Prostate gland (tissue), 2 donors: ENCODE measurements at places on chromosomes 1 and 21. TPM values are rescaled to one million over a fixed set of nuclear protein-coding genes. Genes with fewer than 3 reads are reported as not detected.
A peak's percentile ranks its signal among the peaks of the same experiment; 100 is the strongest.

- no peak for DNase-seq
These were observed 8.5 kb downstream of the KYAT3 start for GRCh38 chr1:88983791-88984559.

DNA sequence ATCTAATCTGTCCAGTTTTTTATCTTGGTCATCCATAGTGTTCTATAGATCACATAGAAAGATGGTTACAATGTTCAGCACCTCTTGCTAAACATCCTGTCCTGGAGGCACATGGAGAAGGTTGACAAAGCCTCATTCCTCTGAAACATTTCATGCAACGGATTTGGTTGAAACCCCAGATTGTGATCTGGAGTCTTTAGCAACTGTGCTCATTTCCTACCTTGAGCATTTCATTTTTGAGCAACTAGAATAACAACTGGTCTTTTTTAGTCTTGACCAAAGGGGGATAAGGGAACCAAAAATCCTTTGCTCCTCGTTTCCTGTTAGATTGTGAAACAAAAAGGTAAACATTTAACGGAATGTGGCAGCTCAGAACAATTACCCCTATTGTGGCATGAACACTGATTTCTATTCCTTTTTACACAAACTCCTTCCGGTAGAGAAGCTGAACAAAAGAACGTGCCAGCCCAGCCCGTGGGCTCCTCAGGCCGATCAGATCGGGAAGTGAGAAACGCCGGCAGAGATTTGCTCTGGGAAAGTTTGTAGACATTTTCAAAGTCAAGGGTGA lies 94.7 kb upstream of the ERRFI1 start:
- DNase-seq = peak; percentile 56

GRCh38 chr1:25197235-25197975 lies 34.9 kb downstream of the SYF2 start:
- DNase-seq = no peak

DNA sequence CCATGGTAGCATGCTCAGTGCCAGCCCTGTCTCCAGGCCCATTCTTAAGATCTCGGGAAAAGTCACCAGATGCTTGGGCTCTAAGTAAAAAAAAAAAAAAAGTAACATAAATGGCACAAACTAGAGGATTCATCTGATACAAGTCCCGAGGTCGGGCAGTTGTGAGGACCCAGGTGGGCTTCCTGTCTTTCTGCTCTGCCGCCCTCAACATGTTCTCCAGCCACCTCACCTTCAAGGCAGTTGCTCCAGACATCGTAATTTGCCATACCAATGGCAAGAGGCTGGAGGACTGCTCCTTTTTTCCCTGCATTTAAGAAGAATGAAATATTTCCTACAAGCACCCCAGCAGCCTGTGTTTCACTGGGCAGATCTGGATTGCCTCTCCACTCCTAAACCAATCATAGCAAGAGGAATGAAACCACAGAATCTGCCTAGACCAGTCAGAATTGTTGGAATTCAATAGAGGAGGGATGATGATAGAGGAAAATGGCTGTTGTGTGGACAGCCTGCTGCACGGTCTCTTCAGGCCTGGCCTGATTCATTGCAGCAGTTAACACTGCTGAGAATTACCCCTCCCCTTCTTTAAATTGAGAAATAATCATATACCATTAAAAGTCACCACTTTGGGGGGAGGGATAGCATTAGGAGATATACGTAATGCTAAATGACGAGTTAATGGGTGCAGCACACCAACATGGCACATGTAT lies 5.4 kb downstream of the HMGN2 start:
- no peak for DNase-seq

Gene FNBP1L
- 49.7 TPM for total RNA-seq

DNA sequence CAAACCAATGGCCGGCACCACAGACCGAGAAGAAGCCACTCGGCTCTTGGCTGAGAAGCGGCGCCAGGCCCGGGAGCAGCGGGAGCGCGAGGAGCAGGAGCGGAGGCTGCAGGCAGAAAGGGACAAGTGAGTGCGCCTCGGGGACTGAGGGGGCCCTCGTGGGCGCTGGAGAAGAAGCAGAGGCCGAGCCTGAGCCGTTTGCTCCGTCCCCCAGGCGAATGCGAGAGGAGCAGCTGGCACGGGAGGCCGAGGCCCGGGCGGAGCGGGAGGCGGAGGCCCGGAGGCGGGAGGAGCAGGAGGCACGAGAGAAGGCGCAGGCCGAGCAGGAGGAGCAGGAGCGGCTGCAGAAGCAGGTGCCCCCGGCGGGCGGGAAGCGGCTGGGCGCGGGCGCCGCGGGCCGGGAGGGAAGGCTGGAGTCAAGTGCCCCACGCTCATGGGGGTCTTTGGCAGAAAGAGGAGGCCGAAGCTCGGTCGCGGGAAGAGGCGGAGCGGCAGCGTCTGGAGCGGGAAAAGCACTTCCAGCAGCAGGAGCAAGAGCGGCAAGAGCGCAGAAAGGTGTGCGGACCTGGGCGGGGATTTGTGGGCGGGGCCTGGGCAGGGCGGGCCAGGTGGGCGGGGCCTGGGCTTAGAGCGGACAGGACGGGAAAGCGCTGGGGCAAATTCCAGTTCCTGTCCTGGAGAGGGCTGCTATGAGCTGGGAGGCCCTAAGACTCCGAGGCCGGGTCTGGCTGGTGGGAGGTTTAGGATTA lies 22.7 kb downstream of the MAP7D1 start:
- DNase-seq = peak; percentile 29

- no peak for DNase-seq
These were observed 117.1 kb upstream of the DUSP10 start for GRCh38 chr1:221858818-221859611.

Gene EPB41
- 54.4 TPM for total RNA-seq

Gene CDC7
- 0.68 TPM for total RNA-seq

- DNase-seq = no peak
These were observed 16.5 kb downstream of the CLDN19 start for GRCh38 chr1:42723511-42723910.

GRCh38 chr1:42524330-42524729 lies 61.2 kb downstream of the CCDC30 start:
- no peak for DNase-seq

GRCh38 chr1:220879076-220879508 lies at the start of gene HLX:
TSS of gene HLX (plus strand) at chr1:220879443. CDS start at chr1:220879858, 415 bp downstream.
- peak; percentile 39 for DNase-seq

- no peak for DNase-seq
These were observed 49.2 kb downstream of the TUT4 start for GRCh38 chr1:52503706-52504105.

DNA sequence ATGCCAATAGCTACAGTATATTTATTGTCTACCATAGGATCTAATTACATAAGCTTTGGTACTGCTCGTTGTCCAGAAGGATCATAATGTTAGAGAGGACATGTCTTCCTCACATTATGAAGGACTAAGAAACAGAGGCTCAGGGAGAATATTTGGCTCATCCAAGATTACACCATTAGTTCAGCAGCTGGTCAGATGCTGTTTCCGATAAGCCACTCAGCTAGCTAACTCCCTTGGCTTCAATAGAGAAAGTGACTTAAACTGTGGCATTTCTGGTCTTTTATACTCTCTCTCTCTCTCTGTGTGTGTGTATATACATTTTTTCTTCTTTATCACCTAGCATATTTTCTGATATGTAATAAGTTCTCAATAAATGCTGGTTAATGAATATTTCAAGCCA lies 70.4 kb downstream of the DDR2 start:
- no peak for DNase-seq

DNA sequence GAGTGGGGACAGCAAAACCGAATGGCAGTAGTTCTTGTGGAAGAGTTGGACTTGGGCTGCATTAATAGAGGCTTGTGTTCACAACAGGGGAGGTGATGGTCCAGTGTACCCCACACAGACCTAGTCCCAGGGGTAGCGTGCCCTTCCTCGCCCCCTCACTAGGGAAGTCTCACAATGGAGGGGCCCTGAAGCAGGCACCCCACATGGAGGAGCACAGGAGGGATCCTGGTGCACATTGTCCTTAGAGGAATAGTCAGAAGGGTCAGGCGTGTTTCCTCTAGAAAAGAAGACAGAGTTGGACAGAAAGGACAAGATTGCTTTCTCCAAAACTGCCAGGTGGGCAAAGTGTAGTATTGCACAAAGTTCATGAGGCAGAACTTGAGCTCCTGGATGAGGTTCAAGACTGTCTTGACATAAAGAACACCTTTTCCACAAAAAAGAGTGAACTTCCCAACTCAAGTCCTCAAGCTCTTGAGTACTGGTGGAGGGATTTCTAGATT lies 23.3 kb downstream of the ETNK2 start:
- no peak for DNase-seq

DNA sequence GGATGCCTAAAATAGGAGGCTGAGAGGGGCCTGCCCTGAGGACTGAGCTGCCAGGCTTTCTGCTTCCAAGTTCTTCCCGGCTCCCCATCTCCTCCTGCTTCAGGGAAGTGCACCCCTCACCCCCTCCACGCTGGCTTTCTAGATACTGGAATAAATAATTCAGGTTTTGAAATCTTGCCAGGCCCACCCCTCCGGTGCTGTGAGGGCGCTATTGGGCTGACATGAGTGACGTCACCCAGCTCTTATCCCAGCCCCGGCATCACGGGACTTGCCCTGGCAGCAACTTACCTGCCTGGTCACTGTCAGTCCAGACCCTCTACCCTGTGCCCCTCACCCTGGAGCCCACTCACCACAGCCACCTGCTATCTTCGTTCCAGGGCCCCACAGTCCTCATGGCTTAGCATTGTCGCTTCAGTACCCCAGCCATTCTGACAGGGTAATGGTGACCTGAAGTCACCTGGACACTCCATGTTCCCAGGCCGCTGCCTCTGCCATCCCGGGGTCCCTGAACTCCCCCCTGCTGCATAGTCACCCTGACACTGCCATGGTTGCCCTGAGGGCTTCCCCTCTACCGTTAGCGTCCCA lies 819 bp upstream of the GPR3 start:
- DNase-seq = peak; percentile 50

DNA sequence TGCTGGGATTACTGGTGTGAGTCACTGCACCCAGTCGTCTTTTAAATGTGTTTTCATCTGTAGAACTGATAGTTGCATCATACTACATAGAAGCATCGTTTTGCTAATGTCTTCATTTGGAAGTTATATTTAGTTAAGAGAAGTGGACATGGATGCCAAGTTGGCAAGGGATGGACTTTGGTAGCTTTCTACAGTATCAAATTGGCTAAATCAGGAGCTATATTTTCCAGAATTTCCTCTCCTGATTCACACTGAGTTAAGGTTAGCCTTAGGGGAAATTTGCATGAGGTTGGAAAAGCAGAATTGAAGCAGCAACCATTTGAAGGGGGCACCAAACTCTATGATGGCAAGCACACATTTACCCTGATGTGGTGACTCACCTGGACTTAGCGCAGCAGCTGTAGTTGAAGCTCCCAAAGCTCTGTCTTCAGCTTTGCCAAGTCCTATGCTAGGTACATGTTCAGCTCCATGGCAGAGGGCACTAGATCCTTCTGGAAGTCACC lies 43.9 kb downstream of the DUSP10 start:
- DNase-seq = no peak

DNA sequence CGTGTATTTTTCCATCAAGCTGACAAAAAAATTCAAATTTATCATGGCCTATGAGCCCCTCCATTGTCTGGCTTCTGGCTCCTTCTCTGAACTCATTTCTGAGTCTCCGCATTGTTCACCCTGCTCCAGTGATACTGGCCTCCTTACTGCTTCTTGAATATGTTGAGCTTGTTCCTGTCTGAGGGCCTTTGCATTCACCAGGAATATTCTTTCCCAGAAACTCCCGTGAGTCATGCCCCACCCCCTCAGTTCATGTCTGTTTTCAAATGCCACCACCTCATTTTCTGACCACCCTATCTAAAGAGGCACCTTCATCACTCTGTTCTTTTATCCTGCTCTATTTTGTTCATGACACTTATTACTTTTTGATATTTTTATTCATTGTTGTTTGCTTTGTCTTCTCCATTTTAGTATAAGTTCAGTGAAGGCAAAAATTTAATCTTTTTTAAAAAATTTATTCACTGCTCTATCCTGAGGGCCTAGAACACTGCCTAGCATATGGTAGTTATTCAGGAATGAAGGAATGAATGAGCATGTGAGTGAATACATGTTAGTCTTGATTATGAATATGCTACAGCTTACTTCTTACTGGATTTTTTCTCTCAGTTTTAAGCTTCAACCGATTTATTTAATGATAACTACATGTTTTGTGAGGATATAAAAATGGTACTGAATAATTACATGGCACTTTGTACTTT lies 140.4 kb upstream of the C1orf105 start:
- DNase-seq = no peak

Gene SLAMF6
- 1.4 TPM for total RNA-seq

Gene CD52
- 5.3 TPM for total RNA-seq

Gene CENPF
- total RNA-seq = 2.9 TPM

Gene KCNK1
- 4.0 TPM for total RNA-seq

Gene PGLYRP3
- total RNA-seq = not detected

DNA sequence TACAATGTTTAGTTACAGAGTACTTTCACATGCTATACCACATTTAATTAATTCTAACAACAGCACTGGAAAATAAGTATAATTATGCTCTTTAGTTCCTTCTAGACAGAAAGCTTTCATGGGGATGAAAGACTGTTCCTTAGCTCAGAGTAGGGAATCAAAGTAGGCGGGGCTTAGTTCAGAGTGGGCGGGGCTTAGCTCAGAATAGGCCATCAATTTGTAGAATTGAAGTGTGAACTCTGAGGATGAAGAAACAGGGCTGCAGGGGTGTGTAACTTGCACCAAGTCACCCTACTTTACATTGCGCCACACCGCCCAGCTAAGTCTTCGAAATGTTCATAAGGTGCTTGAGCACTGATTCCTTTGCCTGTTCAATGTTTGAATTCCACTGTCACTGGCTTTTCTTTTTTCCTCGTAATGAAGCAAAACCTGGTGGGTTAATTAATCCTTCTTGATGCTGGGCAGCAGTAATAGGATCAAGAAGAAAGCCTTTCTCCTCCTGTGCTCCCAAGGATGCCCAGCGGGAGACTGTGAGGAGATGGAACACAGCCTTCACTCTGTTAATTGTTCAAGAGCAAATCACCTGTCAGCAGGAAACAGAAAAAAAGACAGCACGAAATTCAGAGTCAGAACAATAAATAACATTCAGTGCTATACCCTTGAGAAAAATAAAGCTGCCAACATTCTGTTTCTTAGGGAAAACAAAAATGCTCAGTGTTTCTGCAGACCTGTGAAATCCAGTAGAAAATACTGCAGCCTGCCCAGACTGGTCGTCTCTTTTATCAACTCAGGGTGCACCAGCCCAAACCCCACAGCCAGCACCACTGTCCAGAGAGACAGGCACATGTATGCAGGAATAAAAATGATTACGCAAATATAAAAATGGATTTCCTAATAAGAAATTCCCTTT lies 66.5 kb upstream of the CAMK1G start:
- DNase-seq = no peak

Gene NIT1
- total RNA-seq = 51.7 TPM

Gene KCNN3
- total RNA-seq = 1.2 TPM

Gene DCST1
- total RNA-seq = not detected
